ENCODE measurements at places on chromosomes 16 and 17.

GRCh38 chr17:8904686-8905085, 37.2 kb upstream of the PIK3R6 start:
- DNase-seq = no peak

- DNase-seq = no peak
Measured at GRCh38 chr17:77962348-77962747, 3.8 kb downstream of the TNRC6C start.

GRCh38 chr16:46950009-46950408, 23.5 kb downstream of the DNAJA2 start:
- no peak for DNase-seq

DNA sequence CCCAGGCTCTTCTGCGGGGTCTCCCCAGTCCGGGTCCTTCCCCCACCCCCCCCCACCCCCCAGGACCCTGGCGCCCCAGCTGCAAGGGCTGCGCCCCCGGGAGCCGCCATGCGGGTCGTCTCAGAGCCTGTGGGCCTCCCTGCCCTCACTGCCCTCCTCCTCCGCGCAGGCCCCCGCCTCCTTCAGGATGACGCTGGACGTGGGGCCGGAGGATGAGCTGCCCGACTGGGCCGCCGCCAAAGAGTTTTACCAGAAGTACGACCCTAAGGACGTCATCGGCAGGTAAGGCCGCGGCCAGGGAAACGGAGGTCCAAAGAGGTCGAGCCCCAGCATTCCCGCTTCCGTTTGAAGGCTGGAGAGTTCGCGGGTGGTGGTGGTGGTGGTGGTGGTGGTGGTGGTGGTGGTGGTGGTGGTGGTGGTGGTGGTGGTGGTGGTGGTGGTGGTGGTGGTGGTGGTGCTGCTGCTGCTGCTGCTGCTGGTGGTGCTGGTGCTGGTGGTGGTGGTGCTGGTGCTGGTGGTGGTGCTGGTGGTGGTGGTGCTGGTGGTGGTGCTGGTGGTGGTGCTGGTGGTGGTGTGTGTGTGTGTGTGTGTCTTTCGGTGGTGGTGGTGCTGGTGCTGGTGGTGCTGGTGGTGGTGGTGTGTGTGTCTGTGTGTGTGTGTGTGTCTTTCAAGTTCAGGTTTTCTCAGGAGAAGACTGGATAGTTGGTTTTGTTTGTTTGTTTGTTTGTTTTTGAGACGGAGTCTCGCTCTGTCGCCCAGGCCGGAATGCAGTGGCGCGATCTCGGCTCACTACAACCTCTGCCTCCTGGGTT, 615 bp downstream of the PHKG2 start:
- DNase-seq = no peak

DNA sequence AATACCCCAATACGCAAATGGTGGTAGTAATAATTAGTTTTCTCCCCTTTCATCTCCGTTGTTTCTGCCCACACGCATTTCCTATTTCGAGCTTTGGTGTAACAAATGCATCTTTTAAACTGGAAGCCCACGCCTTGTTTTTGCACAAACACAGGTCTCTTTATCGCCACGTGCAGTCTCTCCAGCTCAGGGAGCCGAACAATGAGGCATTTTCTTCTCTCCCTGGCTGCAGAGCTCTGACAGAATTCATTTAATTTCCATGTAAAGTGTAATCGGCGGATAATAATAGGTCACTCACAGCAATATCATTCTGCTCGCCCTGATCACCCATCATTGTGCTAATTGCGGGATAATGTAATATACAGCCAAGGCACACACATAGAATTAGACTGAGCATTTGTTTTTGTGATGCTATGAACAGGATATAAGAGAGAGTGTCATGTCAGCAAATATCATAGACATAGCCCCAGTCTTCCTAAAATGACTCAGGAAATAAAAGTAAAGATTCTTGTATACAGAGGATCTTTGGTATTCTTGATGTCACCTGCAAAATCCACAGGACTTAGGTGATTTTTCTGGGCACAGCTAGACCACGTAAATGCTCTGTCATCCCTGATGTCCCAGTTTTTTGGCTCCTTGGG, 452.6 kb upstream of the CDH11 start:
- no peak for DNase-seq

All from 8988T (cell line).